ENCODE measurements at places on chromosomes 1 and 21.

- DNase-seq: no peak
These were observed 213.0 kb downstream of the CAMTA1 start for GRCh38 chr1:6998267-6998666.

GRCh38 chr1:199242601-199243000 is 603.8 kb downstream of the PTPRC start:
- DNase-seq: no peak

DNA sequence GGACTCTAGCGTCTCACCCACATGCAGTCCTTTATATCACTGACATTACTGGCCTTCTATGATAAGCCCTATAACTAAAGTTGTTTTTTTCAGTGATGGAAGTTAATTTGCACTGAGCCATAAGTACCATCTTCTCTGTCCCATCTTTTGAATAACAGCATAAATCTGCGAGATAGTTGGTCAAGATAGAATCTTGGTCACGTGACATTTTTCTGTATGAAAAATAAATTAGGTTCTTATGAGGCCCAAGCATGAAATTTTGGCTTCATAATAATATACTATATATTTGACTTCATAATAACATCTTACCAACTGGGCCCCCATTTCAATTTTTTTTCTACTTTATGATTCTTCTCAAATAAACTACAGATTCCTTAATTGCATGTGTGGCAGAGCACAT is 285.5 kb downstream of the KCNH1 start:
- no peak for DNase-seq

DNA sequence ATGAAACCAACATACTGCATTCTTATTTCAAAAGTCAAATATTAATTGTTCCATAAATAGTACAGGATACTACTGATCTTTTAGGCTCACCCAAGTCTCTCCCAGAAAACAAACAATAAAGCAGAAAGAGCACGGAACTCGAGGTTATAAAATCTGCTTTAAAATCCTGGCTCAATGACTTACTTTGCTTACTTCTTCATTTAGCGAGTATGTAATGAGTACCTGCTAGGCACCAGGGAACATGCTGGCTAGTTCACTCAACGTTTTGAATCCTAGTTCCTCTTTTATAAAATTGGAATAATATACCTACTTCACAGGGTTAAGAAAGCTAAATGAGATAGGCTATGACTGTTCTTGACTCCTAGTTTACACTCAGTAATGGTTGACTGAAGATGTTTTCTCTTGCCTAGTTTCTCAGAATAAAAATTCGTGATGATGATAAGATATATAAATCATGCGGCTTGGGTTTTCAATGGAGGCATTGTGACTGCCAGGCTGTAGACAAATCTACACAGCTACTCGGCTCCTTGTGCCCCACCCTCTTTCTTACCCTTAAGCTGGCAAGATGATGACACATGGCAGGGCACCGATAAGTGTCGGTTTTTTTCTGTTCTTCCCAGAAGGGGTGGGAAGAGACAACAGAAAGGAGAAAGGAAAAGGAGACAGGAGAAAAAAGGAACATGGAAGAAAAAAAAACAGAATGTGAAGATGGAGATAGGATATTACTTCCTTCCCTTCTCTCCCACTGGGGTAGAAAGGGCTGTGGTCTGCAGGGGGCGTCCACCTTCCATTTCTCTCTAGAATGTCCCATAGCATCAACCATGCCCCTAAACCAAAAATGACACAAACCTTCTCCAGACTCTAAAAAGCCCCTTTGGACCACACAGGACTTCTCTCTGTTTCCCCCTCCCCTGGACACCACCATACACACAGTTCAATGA is 507.1 kb downstream of the SMYD3 start:
- no peak for DNase-seq

DNA sequence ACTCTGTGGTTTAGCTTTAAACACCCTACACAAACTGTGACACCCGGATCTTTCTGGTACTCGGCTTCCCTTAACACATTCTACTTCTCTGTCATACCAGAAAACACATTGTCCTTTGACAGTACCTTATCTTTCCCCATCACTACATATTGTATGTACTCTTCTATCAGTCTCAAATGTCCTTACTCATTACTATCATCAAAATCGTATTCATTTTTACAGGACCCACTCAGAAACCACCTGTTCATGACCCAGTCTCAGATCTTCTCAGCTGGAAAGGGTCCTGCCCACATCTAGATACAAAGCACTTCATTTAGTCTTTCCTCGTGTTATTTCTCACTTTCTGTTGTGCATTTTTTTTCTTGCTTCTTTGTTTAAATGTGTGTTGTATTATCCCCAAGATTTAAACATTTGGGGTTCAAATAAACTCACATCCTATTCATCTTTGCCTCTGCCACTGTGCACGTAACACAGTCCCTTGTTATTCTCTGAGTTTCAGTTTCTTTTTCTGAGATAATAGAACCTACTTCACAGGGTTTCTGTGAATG is 27.7 kb downstream of the CD34 start:
- DNase-seq: no peak

GRCh38 chr1:247935781-247936180 is 11.1 kb downstream of the OR2AJ1 start:
- no peak for DNase-seq

DNA sequence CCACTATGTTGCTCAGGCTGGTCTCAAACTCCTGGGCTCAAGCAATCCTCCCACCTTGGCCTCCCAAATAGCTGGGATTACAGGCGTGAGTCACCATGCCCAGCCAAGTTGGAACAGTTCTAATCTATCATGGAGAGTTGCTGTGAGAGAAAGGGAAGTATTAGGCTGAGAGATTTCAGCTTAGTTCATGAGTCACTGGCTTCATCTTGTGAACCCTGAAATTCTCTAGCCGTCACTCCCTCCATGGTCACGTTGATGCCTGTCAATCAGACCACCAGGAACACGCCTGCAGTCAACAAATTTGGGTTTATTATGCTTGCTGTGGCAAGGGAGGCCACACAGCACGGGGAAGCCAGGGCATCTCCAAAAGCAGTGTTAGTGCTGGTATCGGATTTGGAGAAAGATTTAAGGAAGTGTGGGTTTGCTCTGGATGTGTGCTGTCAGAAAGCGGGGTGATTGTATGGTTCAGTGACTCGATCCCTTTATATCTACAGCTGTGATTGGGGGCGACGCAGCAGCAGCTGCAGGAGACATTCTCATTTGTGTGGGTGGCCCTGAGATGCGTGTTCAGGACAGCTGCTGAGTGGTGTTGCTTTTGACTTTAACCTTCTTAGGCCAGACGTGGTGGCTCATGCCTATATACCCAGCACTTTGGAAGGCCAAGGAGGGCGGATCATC is 18.7 kb downstream of the UQCRHL start:
- no peak for DNase-seq

- no peak for DNase-seq
These were observed 50.1 kb downstream of the CHD5 start for GRCh38 chr1:6130036-6130435.

DNA sequence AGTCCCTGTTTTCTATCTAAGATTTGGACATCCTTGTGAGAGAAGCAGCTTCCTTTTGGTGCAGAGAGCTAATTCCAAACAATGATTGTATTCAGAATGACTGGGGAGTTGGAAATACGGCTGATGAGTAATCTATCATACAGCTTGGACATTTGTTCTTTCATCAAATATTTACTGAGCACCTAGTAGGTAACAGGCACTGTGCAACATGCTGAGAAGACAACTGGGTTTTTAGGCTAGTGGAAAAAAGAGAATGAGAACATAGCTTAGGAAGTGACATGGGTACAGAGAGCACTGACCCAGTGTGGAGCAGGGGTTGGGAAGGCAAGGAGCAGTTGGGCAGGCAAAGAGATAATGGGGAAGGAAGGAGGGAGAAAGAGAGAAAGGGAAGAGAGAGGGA is 87.5 kb downstream of the TBX19 start:
- DNase-seq: no peak

DNA sequence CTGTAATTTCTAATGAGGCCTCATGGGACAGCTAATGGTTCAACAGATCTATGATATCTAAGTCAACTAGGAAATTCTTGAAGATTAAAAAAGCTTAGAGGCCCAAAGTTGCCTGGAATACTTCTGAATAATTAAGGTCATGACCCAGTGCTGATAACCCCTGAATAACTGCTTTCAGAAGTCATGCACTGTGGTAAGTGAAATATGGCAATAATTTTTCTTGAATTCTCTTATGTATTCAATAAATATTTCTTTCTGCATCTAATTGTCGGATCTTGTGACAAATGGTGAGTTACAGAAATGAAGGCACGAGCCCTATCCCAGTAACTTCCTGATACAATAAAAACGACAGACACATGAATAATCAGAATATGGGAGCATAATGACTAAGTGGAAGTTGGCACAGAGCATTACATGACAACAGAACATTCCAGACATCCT is 219.3 kb upstream of the GREM2 start:
- DNase-seq: no peak

GRCh38 chr1:81690676-81691453 is 109.9 kb upstream of the ADGRL2 start:
- DNase-seq: no peak

DNA sequence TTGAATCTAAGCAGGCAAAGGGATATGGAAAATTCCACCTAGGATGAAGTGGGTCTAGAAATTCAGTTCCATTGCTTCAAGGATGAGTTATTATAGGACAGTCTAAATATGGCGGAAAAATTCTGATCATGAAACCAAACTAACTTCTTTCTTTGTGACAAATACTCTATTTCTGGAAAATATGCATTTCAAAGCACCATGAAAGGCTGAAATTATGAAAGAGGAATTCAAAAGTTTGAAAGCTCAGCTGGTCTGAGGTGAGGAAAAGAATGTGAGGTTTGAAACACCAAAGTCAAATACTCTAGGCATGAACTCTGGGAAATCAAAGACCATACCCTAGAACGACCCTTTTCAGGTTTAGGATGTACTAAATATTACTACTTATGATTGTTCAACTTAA is 36.4 kb upstream of the COL11A1 start:
- no peak for DNase-seq

DNA sequence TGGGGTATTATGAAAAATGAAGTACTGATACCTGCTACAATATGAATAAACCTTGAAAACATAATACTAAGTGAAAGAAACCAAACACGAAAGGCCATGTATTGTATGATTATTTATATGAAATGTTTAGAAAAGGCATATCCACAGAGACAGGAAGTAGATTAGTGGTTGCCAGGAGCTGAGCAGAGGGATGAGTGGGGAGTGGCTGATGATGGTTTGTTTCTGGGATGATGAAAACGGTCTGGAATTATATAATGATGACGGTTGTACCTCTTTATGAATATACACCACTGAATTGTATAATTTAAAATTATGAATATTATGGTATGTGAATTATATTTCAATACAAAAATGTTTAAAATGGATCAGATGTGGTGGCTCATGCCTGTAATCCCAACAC is 63.8 kb upstream of the MPC2 start:
- DNase-seq: no peak

GRCh38 chr1:228095161-228095560 is 8.0 kb downstream of the C1orf35 start:
- no peak for DNase-seq

- no peak for DNase-seq
These were observed 373.4 kb upstream of the TMPRSS15 start for GRCh38 chr21:18776936-18777335.

DNA sequence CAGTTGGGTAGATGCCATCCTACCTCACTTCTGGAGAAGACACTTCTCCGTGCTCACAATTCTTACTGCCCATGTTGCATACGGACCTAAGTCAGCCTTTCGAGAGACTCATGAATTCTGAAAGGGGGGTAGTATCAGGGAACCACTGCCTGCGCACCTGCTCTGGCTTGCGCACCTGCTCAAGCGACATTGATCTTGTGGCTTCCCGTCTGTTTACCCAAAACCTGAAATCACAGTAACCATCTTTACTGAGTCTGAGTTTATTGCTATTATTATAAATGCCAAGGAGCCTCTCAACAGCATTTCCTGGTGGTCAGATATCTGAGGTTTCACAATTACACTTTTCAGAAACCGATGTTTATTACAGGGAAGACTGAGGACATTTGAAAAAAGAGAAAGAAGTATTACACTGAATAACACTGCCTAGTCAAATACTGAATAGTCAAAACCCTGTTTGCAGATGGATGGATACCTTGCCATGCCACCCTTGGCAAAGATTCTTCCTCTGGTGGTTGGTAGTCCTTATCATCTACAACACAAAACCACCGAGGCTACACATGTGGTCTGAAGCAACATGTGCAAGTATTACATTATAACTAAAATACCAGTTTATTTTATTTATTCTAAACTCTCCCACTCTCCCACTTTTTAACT is 208.7 kb downstream of the SIPA1L2 start:
- no peak for DNase-seq

DNA sequence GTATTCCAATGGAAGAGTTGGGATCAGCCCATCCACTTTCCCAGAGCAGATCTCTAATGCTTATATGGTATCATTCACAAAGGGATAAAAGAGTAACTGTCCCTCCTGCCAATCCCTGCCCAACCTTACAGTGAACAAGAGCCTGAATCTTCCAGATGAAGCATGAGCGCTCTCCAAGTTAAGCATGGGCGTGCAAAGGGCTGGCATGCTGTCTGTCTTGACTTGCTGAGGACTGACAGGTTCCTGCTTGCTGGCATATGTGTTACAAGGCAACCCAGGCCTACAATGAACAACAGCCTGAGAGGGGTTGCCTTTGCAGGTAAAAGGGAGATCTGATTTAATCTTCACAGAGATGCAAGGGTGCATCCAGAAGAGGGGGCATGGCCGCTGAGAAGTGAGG is 155.6 kb upstream of the SOD1 start:
- DNase-seq: no peak

GRCh38 chr21:45868488-45868887 is 113.1 kb upstream of the COL6A1 start:
- no peak for DNase-seq

DNA sequence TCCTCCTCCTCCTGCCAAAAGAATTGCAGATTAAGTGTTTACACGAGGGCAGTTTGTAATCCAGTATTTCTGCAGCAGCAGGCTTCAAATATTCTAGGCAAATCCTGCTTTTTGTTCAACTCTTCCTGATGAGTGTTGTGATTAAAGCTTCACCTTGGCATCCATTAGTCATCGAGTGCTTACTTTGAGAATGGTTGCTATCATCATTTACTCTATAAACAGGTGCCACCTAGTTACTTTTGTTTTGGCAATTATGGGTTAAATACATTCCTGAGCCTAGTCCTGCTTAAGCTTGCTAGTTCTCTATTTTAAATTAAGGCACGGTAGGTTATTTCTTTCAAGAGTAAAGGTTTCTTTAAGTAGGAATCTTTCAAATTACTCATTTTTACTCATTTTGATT is 20.3 kb downstream of the PDC start:
- no peak for DNase-seq

- DNase-seq: no peak
These were observed 321.0 kb downstream of the PLPP3 start for GRCh38 chr1:56258371-56258770.

DNA sequence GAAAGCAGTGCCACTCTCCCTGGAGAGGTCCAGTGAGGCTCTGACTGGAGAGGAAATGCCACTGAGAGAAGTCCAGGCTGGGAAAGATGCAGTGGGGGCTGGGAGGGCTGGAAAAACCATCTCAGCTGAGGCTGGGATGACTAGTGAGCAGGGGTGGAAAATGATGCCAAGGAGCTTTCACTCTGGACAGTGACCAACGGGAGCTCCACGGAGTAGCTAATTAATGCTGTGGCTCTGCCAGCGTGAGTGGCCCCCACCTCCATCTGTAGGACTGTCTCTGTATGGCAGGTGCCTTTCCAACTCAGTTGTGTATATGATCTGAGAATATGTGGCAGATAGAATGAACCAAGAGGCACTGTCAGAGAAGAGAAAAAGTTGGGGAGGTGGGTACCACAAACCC is 86.7 kb downstream of the DDX20 start:
- DNase-seq: no peak
